ENCODE measurements at places on chromosomes 11 and 22.

- no peak for DNase-seq
Observed at GRCh38 chr11:65537620-65538231, 12.8 kb downstream of the SCYL1 start.

DNA sequence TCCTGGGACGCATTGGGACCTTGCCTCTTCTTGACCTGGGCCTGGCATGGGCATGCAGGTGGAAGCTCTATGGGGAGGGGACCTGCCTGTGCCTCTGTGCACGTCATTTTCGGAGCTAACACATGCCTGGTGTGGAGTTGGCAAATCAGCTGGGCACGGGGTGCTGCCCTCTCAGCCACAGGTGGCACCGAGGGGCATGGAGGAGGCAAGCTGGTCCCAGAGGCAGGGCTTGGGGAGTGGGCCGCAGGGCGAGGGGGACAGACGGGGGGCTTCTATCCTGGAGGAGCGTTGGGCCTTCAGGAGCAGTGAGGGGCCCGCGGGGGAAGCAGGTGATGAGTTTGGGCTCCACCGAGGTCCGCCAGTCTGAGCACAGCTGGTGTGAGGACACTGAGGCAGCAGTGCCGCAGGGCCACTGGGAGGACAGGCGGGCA is 362.0 kb downstream of the TBC1D22A start:
- no peak for DNase-seq

DNA sequence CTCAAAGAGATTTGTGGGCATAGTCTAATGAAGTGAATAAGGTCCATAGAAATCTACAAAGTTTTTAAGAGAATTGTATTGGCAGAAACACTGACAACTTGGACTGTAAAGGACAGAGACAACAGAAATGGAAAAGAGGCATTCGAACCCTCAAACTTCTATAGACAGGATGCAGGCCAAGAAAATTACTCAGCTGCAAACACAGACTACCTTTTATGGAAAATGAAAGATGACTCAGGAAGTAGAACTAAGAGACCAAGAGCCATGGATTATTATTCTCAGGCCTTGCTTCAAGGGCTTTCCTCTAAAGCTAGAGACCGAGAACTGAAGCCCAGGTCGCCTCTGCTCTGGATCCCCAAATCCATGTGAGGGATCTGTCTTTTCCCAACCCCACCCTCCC is 3.8 kb upstream of the PELI3 start:
- no peak for DNase-seq

GRCh38 chr22:43094085-43094484 is 4.9 kb upstream of the TTLL1 start:
- DNase-seq, result no peak

DNA sequence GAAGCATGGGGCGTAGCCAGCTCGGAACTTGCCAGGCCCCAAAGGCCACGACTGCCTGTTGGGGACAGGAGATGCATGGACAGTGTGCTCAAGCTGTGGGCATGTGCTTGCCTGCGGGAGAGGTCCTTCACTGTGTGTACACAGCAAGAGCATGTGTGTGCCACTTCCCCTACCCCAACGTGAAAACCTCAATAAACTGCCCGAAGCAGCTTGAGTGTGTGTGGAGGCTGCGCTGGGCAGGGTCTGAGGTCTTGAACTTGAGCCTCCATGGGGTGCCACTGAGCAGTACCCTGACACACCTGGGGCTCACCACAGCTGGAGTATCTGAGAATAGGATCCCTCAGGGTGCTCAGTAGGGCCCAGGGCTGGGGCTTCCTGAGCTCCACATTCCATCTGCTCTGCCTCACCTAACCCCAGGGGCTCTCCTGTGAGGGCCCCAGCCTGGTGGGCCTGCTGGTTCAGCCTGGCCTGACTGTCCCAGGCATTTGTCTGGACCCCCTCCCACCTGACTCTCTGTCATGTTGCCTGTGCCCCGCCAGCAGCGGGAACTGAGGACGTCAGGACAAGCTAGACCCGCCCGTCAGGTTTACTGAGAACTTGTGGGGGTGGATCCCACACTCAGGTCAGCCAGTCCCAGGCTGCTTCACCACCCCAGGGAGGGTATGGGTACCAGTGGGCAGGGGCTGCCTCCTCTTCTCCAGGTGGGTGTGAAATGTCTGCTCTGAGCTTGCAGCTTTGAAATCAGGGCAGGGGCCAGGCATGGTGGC is 3.2 kb downstream of the RASSF7 start:
- DNase-seq, result no peak

- no peak for DNase-seq
Observed at GRCh38 chr11:132802947-132803346, 729.4 kb downstream of the OPCML start.

DNA sequence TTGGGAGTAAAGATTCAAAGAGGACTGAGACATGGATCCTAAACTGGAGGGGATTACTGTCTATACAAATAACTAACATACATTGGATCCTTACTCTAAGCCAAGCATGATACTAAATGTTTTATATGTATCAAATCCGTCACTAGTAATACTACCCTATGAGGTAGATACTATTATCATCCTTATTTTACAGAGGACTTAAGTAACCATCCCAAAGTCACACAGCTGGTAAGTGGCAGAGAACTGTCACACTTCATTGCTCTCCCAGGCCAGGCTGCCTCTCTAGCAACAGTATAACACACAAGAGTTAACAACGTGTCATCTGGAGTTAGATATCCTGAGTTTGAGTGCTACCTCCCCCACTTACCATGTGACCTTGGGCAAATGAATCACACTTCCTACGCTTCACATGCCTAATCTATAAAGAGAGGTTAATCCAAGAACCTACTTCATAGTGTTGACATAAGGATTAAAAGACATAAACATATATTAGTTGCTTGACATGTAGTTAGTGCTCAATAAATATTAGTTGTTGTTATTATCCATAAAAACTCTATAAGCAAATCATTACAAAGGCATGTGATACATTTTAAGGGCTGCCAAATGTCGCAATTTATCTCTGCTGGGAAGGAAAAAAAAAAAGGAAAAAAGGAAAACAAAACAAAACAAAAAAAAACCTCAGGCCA is 33.8 kb upstream of the SPON1 start:
- no peak for DNase-seq

DNA sequence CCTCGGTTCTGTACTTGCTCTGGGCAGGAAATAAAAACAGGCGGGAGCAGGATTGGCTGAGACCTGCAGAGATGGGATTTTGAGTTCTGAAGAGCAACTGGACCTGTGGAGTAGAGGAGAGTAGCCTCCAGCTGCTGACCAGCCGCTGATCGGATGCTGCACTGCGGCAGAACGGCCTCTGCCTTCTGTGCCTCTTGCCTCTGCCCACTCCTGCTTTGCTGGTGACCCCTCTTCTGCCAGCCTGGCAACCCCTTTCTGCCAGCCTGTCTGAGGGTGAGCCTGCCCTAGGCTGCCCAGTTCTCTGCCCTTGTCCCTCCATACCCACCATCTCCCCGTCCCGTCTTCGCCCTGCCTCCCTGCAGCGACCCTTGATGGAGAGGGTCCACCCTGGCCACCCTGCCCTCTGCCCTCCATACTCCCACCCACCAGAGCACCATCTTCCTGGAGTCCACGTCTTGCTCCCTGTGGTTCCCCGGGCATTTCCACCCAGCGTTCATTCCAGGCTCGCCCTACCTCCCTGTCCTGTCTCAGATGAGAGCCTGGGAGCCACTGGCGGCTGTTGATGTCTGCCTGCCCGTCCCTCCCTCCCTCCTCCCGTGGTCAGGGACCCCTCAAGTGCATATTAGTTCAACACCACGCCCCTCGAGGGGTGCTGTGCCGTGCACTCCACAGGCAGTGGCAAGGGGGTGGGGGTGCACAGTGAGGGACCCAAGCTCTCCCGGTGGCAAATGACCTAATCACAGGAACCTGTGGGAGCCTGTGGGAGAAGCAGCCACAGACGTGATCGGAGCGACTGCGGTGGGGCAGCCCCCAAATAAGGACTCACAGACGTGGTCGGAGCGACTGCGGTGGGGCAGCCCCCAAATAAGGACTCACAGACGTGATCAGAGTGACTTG is 863.3 kb downstream of the TBC1D22A start:
- no peak for DNase-seq

DNA sequence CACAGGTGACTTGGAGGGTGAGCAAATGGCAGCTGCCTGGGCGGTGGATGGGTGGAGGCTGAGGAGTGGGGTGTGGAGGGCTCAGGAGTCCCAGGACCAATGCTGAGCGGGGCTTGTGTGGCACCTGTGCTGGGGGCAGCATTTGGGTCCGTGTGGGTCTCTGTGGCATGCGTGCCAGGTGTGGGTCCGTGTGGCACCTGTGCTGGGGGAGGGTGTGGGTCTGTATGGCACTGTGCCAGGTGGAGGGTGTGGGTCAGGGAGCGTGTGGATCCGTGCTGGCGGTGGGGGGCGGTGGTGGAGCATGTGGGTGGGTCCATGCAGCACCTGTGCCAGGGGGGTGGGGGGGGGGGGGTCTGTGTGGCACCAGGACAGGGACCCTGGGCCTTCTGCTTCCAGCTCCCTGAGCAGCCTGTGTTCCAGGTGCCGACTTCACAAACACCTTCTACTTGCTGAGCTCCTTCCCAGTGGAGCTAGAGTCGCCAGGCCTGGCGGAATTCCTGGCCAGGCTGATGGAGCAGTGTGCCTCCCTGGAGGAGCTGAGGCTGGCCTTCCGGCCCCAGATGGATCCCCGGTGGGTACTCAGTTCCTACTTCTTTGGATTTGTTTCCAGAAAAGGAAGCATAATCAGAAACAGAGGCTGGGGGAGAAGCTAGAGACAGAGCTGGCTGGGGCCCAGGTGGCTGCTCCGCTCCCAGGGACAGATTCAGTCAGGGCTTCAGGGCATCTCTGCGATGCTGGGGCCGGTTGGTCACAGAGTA is 14.7 kb downstream of the SELENOO start:
- no peak for DNase-seq

DNA sequence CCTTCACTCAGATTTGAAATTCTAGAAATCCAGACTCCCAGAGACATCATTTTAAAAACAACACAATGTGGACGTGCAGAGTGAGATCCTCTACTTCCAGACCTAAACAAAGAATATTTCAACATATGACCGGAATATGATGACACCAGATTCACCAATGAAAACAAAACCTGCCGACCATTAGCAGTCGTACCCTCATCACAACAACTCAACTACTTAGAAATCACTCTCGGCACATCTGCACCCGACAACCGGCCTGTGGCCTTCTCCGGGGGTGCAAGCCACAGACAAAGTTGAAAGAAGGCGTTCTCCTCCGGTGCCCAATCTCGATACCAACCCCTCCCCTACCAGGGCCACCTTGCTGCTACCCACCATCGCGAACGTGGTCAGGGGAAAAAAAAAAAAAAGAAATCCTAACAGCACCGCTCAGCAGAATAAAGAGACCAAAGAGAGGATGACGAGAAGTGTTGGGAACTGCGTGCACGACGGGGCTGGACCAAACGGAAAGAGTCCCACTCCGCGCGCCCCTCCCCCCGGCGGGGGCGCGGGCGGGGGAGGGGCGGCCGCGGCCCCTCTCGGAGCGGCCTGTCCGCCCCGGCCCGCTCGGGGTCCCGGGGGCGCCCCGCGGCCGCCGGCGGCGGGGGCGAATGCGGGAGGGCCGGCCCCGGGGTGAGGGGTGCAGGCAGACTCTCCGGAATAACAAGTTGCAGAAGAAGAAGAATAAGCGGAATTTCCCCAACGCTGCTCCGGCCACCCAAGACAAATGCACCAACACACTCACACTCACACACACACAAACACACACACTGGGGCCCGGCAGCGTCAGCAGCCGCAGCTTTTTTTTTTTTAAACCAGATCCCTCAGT is 1.7 kb downstream of the PHF21A start:
- peak; percentile 72 for DNase-seq

GRCh38 chr11:31655483-31655882 is 145.9 kb downstream of the ELP4 start:
- DNase-seq, result no peak

DNA sequence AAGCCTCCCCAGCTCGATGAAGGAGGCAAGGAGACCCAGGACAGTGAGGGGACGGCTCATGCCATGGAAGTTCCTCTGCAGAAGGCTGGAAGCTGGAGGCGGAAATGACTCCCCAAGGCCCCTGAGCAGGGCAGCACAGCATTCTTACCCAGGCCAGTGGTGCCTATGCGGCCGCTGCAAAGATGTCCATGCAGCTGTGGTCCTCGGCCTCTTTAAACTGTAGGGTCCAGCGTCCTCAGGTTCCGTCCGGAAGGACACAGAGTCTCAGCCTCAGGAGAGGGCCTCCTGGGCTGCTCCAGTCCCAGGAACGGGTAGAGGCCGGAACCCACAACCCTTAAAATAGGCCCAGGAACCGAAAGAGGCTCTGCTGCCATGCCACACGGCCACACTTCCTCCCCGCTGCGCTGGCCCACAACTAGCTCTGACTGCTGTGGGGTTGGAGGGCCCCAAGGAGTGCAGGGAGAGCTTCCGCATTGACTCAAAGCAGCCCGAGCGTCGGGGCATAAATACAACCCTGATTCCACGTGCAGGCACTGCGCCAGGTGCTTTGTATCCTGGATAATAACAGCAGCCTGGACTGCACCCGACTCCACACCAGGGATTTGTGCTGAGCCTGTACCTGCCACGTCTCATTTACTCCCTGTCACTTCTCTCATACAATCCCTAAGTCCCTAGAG is 5.5 kb downstream of the KIAA0930 start:
- DNase-seq, result no peak

- no peak for DNase-seq
Observed at GRCh38 chr11:133981156-133981555, 24.4 kb upstream of the IGSF9B start.

DNA sequence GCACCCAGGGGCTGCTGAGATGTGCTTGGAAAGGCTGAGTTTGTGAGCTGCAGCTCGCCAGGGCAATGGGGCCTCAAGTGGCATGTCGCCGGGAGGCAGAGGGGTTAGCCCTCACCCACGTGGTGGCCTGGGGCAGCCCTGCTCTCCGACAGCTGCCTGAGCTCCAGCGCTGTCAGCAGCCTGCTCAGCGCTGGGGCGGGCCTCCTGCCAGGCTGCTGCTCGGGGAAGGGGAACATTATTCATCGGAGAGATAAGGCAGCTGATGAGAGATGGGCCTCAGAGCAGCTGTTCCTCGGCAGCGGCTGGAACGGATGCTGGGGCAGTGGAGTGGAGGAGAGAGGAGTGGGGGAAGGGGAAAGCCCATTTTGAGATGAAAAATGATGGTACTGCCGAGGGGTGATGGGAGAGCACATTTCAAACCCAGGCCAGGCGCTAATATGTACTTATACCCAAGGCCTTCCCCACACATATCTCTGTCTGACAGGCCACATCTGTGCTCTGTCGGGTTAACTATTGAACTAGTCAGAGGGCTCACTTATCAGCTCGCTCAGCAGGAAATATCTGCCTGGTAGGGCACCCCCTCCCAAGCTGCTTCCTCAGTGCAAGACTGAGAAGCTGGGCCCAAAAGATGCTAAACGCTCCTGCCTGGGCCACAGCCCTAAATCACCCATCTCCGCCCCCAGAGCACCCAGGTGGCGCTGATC is 79.5 kb downstream of the TIMP3 start:
- DNase-seq, result peak; percentile 39

- peak; percentile 28 for DNase-seq
Observed at GRCh38 chr11:40099426-40100161, 1359.9 kb downstream of the LRRC4C start.

DNA sequence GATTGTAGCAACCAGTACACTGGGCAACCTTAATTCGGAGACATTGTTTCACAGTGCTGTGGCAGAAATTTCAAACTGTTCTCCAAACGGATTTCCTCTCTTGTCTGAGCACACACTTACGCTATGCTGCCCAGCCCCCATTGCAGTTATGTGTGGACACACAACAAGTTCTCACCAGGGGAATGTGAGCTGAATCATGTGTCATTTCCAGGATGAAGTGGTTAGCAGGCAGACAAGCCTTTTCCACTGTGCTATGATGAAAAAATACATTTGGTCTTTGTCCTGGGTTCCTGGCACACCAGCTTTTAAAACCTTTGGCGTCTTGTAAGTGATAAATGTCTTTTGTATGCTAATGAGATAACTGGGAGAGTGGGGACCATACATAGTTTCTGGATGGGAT is 46.9 kb upstream of the SYT9 start:
- DNase-seq, result no peak

GRCh38 chr11:34755671-34756070 is 134.8 kb downstream of the EHF start:
- no peak for DNase-seq

Measured in H7 (cell line).